ENCODE measurements at places on chromosomes 2 and 18.
A peak's percentile ranks its signal among the peaks of the same experiment; 100 is the strongest.

DNA sequence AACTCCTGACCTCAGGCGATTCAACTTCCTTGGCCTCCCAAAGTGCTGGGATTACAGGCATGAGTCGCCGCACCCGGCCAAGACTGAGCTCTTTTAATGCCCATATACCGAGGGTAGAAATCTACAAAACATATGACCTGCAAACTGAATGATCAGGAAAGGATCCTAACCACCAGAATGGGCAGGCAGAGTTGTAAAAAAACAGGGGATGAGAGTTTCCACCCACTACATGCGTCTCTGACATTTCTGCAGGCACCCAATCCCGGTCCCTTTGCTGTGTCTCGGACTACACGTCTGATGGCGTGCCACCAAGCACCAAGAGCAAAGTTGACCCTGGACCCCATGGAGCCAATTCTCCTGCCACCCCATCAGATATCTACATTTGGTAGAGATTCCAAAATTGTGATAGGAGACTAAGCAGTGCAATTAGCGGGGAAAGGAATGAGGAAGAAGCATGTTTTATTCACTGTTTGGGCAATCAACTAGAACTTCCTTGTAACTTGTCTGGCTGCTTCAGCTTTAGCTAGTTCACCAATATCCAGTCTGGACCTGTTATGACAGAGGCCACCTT, 74.1 kb downstream of the ATP8B1 start:
- no peak for DNase-seq

- no peak for DNase-seq
Measured at GRCh38 chr2:203704430-203704829, 2.0 kb upstream of the CD28 start.

DNA sequence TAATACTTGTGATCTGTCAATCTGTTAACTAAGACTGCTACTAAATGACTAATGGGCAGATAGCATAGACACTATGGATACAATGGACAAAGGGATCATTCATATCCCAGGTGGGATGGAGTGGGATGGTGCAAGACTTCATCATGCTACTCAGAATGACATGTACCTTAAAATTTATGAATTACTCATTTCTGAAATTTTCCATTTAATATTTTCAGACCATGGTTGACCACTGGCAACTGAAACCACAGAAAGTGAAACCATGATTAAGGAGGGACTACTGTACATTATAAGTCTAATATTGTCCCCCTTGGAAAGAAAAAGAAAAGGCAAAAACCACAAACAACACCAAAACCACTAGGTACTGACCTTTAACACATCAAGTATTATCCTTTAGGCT, 247.0 kb upstream of the SYT4 start:
- no peak for DNase-seq

DNA sequence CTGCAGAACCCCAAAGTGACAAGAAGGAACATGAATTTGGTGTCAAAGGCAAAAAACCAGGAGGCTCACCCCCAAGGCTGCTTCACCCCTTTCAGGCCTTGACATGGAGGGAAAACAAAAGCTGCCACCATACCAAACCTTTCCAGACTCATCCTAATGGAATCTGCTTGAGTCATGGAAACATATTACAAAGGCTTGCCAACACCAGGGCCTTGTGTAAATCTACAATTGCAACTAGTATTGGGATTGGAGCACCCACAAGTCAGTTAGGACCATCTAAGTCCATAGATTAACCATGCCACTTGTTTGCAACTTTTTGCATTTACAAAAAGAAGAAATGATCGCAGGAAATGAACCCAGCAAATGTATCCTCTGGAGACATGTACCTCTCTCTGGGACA, 297.6 kb downstream of the CDCA7 start:
- DNase-seq = no peak

DNA sequence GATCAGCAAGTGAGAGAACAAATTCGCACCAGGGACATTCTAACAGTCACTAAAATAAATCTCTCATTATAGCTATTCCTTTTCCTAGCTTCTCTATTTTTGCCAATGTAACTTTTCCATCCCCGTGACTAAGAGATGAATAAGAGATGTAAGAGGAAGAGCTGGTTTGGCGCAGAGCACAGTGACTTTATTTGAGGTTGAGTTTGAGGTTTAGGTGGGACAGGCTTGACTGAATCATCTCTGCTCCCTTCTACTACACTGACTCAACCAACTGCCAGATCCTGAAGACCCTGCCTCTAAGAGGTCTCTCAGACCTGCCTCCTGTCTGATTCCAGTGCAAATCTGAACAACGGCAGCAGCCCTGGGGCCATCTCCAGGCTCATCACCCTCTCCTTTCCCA, 28.0 kb downstream of the RFX8 start:
- no peak for DNase-seq

DNA sequence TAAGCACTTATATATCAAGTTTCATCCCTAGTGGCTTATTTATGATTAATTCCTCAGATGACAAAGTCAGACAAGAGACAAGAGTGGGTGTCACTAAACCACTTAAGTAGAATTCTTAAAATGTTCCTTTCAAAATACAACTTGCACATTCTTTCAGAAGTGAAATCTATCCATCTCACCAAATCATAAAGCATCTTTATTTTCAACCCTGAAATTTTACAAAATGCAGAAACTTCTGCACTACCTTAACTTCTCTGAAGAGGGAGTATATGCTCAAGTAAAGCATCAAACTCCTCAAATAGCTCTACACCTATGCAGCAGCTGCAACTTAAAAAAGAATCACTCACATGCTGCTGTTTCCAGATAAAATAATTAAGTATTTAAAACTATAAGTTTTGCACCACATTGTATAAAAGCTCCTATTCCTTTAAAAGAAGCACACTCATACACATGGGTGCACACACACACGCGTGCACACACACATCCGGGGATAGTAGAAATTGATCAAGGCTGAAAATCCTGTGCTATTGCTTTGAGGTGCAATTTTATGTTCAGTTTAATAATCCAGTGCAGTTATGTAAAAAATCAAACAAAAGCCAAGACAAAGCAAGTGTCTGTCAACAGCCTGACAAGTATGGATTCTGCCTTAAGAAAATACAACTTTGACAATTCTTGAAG, 244.5 kb downstream of the TCF4 start:
- DNase-seq = no peak

DNA sequence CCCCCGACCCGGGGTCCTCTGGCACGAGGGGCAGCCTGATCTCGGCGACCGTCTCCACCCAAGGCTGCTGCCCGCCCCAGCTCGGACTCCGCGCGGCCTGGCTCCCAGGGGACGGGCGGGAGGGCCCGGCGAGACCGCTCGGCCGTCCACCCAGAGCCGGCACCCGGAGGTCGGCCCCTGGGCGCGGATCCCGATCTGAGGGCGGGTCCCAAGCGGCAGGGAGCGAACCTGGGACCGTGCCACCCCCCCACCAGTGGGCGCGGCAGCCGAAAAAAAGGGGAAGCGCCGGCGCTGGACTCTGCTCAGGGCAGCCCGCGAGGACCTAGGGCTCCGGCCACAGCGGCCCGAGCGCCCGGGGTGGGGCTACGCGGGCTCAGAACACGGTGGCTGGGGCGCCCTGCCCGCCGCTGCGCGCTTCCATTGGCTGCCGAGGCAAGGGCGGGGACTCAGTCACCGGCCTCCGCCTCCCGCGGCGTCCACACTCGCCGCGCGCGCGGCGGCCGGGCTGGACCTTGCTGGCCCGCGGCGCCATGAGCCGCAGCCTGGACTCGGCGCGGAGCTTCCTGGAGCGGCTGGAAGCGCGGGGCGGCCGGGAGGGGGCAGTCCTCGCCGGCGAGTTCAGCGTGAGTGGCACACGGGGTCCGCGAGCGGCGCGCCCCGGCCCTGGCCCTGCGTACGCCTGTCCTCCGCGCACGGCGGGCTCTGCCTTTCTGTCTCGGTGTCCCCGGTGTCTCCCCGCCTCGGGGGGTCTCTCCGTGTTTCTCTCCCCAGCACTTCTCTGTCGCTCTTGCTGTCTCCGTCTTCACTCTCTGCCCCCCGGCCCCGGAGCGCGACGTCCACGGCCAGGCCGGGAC, at the start of gene PTPN18:
Gene PTPN18, plus strand, starts transcription at position 479 of the 854 bp plus-strand sequence. Its CDS starts 52 bp downstream, at position 531.
- no peak for DNase-seq

- DNase-seq = peak; percentile 48
Measured at GRCh38 chr2:165794536-165794928, 485 bp upstream of the GALNT3 start.

DNA sequence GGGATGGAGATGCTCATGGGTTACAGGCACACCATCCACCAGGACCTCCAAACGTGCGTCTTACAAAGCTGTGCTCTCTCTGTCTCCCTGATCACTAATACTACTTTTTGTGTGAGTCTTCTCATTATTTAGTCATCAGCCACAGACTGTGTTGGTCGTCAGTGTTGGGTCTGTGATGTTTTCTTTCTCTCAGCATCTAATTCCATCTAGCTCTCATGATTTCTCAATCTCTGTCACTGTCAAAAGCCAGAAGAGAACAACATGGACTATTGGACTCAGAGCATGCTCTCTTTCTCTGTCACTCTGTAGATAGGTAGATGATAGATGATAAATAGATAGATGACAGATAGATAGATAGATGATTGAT, 6.0 kb upstream of the ARL4C start:
- no peak for DNase-seq

- DNase-seq = no peak
Measured at GRCh38 chr2:195404651-195405050, 252.4 kb upstream of the SLC39A10 start.
